ENCODE measurements at places on chromosomes 7 and 10.

DNA sequence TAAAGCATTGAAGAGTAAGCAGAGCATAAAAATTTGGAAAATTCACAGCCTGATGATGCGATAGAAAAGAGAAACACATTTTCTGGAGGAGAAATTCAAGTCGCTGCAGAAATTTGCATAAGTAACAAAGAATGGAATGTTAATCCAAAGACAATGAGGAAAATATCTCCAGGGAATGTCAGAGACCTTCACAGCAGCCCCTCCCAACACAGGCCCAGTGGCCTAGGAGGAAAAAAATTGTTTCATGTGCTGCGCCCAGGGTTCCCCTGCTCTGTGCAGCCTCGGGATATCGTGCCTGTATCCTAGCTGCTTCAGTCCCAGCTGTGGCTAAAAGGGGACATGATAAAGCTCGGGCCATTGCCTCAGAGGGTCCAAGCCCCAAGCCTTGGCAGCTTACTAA is 206.8 kb downstream of the TPK1 start:
- DNase-seq = no peak

GRCh38 chr7:43199371-43200160 is 87.1 kb downstream of the HECW1 start:
- DNase-seq = no peak

- DNase-seq = no peak
Observed at GRCh38 chr10:585502-585901, 104.0 kb downstream of the DIP2C start.

DNA sequence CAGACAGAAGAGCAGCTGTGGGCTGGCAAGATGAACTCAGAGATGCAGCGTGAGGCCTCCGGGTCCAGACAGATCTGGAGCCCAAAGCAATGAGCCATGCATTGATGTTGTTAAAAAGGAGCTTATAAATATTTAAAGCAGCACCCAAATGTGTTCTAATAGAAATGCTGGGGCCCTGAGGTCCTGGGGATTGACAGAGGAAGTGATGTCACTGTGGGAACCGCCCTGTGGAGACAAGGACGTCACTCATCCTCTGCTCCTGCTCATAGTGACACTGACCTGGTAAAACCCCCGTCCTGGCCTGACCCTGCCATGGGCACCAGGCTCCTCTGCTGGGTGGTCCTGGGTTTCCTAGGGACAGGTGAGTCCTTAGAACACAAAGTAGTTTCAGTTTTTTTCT is 197.0 kb upstream of the PRSS58 start:
- no peak for DNase-seq

GRCh38 chr7:42348631-42349030 is 111.6 kb upstream of the GLI3 start:
- DNase-seq = no peak

Measured in AG08396 (cell line).